Astrocyte of the spinal cord (primary cell): ENCODE measurements at places on chromosomes 5 and 9.

GRCh38 chr5:156655732-156656131 lies 194.4 kb upstream of the PPP1R2B start:
- DNase-seq = no peak

DNA sequence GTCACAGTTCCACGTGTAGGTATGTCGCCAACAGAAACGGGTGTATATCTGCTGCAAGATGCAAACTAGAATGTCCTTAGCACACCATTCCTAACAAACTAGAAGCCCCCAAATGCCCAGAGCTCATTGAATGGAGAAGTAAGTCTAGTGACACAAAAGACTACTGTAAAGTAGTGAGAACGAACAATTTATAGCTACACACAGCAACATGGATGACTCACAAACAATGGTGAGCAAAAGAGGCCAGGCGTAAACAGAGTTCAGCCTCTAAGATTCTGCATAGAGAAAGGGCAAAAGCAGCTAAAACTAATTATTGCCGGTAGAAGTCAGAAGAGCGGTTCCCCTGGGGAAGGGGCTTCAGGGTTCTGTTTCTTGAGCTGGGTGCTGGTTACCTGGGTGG lies 74.7 kb downstream of the AMBP start:
- peak; percentile 24 for DNase-seq

- DNase-seq = no peak
These were observed 7.3 kb upstream of the TCF7 start for GRCh38 chr5:134106991-134107701.

DNA sequence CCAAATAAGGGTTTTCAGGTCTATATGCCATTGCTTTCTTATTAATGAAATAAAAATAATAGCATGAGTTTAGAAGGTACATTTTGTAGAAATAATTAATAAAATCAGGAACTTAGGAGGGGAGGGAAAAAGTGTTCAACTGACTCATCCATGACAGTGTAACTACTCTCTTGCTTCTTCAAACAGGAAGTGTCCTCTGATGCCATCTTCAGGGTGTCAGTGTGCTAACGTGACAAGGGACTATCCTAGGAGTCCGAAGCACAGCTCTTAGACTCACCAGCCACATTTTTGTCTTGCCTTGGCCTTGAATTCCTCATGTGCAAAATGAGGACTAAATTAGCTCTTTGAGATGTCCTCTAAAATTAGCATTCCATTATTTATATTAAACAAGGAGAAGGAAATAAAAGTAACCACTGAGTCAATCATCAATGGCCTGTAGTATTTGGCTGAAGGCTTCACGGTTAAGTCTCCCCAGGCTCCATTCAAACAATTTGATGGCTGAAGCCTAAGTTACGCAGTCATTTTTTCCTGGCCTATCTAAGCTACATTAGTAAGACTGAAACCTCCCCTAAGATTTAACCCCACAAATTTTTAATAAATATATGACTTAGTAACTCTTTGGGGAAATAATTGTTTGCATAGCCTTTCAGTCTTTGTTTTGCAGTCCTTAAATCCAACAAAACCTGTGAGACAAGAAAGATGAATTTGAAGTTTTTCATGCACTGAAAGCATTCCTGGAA lies 151.1 kb downstream of the ARL15 start:
- no peak for DNase-seq
